ENCODE measurements at places on chromosomes 7 and 10.
A peak's percentile ranks its signal among the peaks of the same experiment; 100 is the strongest.

GRCh38 chr10:79394664-79395063 lies 47.4 kb downstream of the PPIF start:
- DNase-seq, result no peak

DNA sequence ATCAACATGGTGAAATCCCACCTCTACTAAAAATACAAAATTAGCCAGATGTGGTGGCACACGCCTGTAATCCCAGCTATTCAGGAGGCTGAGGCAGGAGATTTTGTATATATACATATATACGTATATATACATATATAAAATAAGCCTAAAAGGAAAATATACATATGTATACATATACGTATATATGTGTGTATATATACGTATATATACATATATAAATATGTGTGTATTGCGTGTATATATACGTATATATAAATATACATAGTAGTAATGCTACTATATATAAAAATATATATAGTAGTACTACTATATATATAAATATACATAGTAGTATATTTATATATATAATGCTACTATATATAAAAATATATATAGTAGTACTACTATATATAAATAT lies 26.5 kb upstream of the PBLD start:
- no peak for DNase-seq

- no peak for DNase-seq
Measured at GRCh38 chr10:131660427-131660826, 240.4 kb upstream of the PPP2R2D start.

DNA sequence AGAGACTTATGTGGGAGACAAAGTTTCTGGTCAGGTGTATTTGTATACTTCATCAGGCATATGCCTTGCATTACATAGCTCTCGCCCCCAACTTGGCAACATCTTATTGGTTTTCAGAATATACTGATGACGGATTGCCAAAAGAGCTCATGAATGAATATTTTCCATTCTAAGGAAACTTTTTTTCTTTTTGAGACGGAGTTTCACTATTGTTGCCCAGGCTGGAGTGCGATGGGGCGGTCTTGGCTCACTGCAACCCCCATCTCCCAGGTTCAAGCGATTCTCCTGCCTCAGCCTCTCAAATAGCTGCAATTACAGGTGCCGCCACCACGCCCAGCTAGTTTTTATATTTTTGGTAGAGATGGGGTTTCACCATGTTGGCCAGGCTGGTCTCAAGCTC lies 6.0 kb downstream of the CYCS start:
- DNase-seq, result no peak

- no peak for DNase-seq
Measured at GRCh38 chr7:134182078-134182477, 54.9 kb downstream of the LRGUK start.

DNA sequence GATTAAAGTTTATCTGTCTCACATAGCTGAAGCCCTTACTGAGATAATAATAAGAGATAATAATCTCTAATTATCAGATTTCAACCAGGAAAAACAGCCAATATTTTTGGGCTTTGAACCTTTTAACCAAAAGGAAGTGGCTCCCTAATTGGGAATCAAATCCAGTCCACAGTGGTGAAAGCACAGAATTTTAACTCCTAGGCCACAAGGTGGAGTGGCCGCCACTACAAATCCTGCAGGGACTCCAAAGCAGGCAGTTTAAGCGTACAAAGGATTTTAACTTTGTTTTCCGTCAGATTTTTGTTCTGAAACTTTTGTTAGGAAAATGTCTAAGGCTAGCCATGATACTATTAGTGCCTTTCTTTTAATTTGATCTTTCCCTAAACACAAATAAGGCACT lies 99.6 kb upstream of the CCNY start:
- DNase-seq, result no peak

GRCh38 chr7:137978464-137979237 lies 23.2 kb downstream of the CREB3L2 start:
- DNase-seq, result no peak

DNA sequence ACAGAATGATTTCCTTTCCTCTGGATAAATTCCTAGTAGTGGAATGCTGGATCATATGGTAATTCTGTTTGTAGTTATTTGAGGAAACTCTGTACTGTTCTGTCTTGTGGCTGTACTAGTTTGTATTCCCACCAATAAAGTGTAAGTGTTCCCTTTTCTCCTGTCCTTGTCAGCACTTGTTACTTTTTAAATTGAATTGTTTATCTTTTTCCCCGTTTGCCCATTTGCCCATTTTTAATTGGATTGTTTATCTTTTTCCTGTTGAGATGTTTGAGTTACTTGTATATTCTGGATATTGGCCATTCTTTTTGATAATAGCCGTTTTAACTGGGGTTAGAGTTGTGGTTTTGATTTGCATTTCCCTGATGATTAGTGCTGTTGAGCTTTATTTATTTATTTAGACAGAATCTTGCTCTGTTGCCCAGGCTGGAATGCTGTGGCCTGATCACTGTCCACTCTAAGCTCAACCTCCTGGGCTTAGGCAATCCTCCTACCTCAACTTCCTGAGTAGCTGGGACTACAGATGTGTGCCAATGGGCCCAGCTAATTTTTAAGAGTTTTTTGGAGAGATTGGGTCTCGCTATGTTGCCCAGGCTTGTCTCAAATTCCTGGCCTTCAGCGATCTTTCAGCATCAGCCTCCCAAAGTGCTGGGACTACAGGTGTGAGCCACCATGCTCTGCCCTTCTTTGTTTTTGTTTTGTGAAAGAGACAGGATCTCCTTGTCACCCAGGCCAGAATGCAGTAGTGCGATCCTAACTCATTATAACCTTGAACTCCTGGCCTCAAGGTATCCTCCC lies 23.0 kb downstream of the BMPR1A start:
- DNase-seq, result no peak

GRCh38 chr10:3036155-3037021 lies 31.0 kb upstream of the PFKP start:
- DNase-seq, result no peak

DNA sequence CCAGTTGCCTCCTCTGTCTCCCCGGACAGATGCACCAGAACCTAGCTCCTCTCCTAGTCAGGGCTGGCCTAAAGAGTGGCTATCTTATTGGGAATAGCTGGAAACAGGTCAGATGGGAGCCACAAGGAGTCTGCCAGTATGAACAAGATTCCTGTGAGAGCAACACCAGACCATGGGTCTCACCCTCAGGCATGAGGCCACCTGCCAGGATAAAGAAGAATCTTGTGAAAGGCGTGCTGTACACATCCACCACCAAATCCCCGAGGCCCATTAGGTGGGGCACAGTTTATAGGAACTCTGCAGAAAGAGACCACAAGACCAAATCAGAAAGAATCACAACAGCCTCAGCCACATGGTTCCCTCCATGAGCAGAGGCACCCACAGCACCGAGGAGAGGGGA lies 325.9 kb downstream of the TNS3 start:
- no peak for DNase-seq

- no peak for DNase-seq
Measured at GRCh38 chr10:9911488-9911887, 1106.2 kb upstream of the CELF2 start.

- no peak for DNase-seq
Measured at GRCh38 chr10:61835069-61835945, 66.2 kb upstream of the ARID5B start.

GRCh38 chr7:5699467-5700384 lies 81.7 kb downstream of the RNF216 start:
- DNase-seq, result peak; percentile 57

GRCh38 chr10:61787170-61787569 lies 114.3 kb upstream of the ARID5B start:
- DNase-seq, result no peak

DNA sequence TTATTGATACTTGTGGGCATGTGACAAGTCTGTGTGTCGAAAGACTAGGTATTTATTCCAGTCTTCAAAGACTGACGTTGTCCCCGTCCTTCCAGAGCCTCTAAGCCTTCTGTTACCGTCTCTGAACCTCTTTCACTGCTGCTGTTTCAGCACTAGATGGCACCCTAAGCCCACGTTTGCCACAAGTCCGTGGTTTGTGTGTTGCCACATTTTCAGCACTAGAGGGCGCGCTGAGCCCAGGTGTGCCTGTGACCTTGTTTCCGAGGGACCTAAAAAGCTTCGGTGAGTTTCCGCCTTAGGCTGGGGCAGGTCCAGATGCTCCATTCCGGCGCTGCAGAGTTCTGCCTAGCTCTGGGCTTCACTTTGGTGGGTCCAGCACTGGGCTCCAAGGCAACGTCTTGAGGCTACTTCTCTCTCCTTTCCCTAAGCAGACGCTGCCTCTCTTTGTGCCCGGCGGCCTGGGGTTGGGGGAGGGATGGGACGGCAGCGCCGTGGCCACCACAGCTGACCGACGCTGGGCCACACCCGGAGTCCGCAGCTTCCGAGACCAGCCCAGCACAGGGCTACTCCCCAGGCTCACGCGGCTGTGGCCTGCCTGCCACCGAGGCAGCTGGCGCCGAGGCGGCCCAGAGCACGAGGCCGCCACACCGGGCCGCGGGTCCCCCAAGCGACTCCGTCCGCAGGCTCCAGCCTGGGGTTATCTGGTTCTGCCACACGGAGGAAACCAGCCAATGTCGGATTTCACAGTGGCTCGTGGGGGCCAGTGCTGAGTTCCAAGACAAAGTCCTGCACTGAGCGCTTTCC lies 520.2 kb downstream of the REEP3 start:
- DNase-seq, result peak; percentile 72

DNA sequence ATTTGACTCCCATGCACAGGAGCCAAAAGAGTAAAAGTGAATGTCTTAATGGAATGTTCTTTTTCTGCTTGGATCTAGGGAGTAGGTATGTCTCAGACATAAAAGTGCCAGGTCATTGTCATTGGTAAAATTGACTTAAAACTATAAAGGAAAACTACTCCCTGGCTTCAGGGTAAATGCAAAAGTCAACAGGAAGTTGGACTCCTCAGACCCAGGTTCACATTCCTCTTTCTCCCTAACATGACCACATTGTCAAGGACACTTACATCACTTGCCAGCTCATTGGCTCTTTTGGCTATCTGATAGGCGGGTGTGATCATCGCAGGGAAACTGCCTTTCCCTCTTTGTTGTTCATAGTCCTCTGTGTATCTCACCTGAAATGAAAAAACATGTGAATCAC lies 13.7 kb downstream of the NRAP start:
- no peak for DNase-seq

GRCh38 chr7:1758028-1758858 lies 88.2 kb downstream of the ELFN1 start:
- DNase-seq, result peak; percentile 15

All from activated T-cell treated with anti-CD3 and anti-CD28 coated beads for 24 hours (primary cell).